ENCODE measurements at places on chromosomes 5 and 9. TPM values are rescaled to one million over a fixed set of nuclear protein-coding genes. Genes with fewer than 3 reads are reported as not detected.

Gene PLCXD3
- 0.10 TPM for polyA plus RNA-seq

Gene C9orf152
- 1.3 TPM for polyA plus RNA-seq

Gene DOCK8
- polyA plus RNA-seq, result 5.1 TPM

Gene C6
- 0.09 TPM for polyA plus RNA-seq

Gene COL23A1
- polyA plus RNA-seq, result 0.75 TPM

Gene PFDN1
- polyA plus RNA-seq, result 67.6 TPM

Gene DDX46
- 16.2 TPM for polyA plus RNA-seq

Gene RLN1
- polyA plus RNA-seq, result 0.33 TPM
